ENCODE measurements at places on chromosomes 11 and 22. TPM values are rescaled to one million over a fixed set of nuclear protein-coding genes. Genes with fewer than 3 reads are reported as not detected.

KCNQ1 gene
- total RNA-seq, result not detected

OR5AS1 gene
- total RNA-seq, result not detected

MYRF gene
- total RNA-seq, result 1.0 TPM

OR5D14 gene
- total RNA-seq, result not detected

KRTAP5-2 gene
- not detected for total RNA-seq

CFAP300 gene
- total RNA-seq, result 8.3 TPM

OR52I2 gene
- total RNA-seq, result not detected

CHRDL2 gene
- not detected for total RNA-seq

AMBRA1 gene
- total RNA-seq, result 12.4 TPM

TMPRSS13 gene
- total RNA-seq, result not detected

OR8D4 gene
- total RNA-seq, result not detected

SYCE3 gene
- total RNA-seq, result not detected

DERL3 gene
- total RNA-seq, result 1.6 TPM

NOX4 gene
- 1.4 TPM for total RNA-seq

MAP4K2 gene
- total RNA-seq, result 18.0 TPM

PDE2A gene
- 3.0 TPM for total RNA-seq

LDHA gene
- 1,608 TPM for total RNA-seq

GRAP2 gene
- not detected for total RNA-seq

FAM168A gene
- total RNA-seq, result 8.9 TPM

KCNJ5 gene
- total RNA-seq, result not detected

ROBO4 gene
- total RNA-seq, result not detected

C11orf87 gene
- not detected for total RNA-seq

SMTNL1 gene
- not detected for total RNA-seq

OR8G5 gene
- not detected for total RNA-seq

SYT13 gene
- total RNA-seq, result not detected

APOL3 gene
- total RNA-seq, result 7.2 TPM

MUC15 gene
- total RNA-seq, result 5.9 TPM

CDC45 gene
- total RNA-seq, result 58.0 TPM

TRIM48 gene
- not detected for total RNA-seq

OR51L1 gene
- total RNA-seq, result not detected

SDHD gene
- 214 TPM for total RNA-seq

MS4A2 gene
- not detected for total RNA-seq

KCNK7 gene
- total RNA-seq, result not detected

B4GALNT4 gene
- 6.5 TPM for total RNA-seq

CD248 gene
- total RNA-seq, result not detected

Measured in H4 (cell line).